ENCODE measurements at places on chromosomes 5 and 9.

DNA sequence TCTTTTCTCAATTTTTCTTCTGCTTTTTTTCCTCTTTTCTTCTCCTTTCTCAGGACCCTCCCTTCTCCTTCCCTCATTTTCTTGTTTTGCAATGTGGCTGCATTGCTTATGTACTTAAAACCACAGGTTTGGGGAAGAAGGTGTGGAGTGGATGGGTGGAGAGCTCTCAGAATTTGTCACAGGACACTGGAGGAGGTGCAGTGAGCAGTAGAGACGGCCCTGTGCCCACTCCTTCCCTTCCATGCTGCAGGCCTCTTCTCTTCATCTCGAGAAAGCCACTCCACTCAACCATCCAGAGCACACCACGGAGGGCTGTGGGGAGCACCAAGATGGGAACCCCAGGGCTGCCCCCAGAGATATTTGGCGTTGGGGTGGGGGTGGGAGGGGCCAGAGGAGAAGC, 92.3 kb downstream of the FSTL4 start:
- DNase-seq: no peak

GRCh38 chr9:133165452-133165730, 1.7 kb upstream of the GBGT1 start:
- no peak for DNase-seq

DNA sequence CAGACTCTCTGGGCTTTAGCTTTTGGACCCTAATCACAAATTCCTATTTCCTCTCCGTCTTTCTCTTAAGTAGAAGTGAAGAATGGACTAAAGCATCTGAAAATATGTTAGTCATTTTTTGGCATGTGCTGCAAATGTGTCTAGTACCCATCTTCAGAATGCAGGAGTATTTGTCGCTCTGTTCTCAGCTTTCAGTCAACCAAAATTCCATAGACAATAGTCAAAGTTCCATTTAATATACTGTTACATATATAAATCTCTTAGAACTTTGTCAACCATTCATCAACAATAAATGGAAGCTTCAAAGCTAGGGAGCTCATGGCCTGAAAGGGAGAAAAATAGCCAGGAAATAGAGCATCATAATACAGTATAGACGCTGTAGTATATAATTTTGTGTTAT, 509.4 kb downstream of the BNC2 start:
- no peak for DNase-seq

GRCh38 chr9:85978496-85978895, 37.5 kb downstream of the NAA35 start:
- DNase-seq: no peak

- no peak for DNase-seq
Observed at GRCh38 chr5:18778225-18778624, 1144.0 kb downstream of the TAF11L14 start.

GRCh38 chr5:11928909-11929308, 24.7 kb upstream of the CTNND2 start:
- no peak for DNase-seq

DNA sequence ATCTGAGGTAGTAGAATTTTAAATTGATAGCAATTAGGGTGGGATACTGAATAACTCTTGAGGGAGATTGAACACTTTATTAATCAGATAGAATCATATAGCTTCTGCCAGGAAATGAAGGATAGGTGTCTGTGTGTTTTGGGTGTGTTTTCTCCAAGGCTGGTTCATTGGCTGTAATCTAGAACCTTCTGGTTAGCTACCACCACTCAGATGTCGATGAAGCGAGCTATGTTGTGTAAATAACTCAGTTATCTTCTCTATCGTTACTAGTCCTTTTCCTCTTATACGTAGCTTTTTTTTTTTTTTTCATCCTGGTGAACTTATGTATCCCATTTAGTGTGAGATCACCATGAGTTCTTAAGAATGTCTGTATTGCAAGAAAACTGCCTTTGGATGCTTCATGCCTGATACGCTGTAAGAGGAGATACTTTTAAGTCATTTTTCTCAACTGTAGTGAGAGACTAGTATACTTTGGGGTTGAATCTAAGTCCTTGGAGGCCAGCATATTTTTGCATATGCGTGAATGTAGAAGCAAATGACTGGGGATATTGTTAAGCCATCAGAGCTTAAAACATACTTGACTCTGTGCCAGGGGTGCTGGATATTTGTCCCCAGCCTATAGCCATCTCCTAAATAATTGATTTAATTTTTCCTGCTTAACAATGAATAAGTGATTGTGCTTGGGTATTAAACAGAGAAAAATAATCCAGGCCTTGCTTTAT, 2.1 kb downstream of the TNFAIP8 start:
- DNase-seq: no peak

- no peak for DNase-seq
Observed at GRCh38 chr9:133359399-133360175, 3.2 kb downstream of the SURF2 start.

GRCh38 chr9:113350937-113351336, 1.6 kb downstream of the BSPRY start:
- no peak for DNase-seq

- DNase-seq: no peak
Observed at GRCh38 chr9:76905791-76906646, at the start of gene PRUNE2. Gene PRUNE2, minus strand, starts transcription at chr9:76906114. Its CDS starts 151 bp downstream, at chr9:76905963.

- DNase-seq: no peak
Observed at GRCh38 chr9:105291422-105291859, 47.0 kb downstream of the SLC44A1 start.

- no peak for DNase-seq
Observed at GRCh38 chr5:68730220-68730978, 363.4 kb upstream of the SLC30A5 start.

GRCh38 chr5:10624206-10624605, 60.3 kb downstream of the ANKRD33B start:
- no peak for DNase-seq

DNA sequence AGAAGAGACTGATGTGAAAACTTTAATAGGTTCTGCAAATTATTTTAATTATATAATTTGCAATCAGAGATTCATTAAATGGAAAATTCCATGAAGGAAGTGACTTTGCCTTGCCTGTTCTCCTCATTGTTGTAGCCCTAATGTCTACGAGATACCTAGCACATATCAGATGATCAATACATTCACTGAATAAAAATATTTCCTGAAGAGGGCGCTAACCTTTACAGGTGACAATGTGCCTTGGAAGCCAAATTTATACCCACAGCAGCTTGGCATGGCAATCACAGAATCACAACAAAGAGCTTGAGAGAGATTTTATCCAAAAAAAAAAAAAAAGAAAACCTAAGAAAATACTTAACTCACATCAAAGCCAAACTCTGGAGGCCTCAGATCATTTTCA, 17.4 kb downstream of the HAUS6 start:
- DNase-seq: no peak

DNA sequence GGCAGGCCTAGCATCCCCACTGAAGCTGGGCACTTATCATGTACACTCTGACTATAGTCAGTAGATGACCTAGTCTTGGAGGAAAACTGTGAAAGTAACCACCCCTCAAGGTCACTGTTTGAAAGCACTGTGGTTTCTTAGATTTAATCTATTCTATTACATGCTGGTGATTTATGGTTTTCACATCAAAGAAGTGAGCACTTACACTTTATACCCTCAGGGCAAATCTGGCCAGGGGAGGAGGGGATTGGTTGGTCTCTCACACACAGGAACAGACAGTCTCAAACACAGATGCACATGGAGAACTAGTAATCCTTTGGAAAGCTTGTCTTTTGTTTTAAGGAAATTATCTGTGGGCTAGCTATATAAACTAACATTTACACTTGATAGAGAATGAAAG, 17.9 kb upstream of the SPIN1 start:
- no peak for DNase-seq

DNA sequence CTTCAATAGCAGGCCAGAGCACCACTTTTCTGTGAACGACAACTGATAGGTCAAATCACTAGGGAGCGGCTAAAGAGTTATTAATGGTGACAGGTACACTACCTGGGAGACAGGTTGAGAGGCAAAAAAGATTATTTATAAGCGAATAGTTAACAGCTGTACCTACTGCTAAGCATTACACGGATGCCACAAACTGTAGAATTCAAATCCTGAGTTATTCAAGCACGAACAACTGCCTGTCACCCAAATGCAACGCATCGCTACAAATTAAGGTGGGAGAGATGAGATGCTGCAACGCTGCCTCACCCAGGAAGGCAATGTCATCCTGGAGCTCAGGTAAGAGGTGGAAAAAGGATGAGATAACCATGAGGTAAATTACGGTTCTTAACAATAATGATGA, 342.9 kb downstream of the BNC2 start:
- DNase-seq: no peak

GRCh38 chr5:88761269-88761850, 121.6 kb downstream of the MEF2C start:
- no peak for DNase-seq

DNA sequence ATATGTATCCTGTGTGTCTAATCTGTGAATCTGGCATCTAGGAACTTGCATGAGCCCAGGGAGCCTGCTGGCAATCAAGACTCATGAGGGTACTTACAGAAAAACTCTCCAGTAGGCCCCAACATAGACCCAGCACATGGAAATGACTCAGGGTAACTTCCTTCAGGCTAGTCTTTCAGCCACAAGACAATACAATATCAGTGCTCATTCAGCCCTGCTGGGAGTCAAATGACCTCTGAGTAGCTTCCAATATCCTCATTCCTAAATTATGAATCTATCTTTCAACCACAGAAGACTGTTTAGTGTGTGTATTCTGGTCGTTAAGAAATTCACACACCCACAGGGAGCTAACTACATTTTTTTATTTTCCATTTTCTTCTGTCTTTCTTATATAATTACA, 1273.0 kb downstream of the EFNA5 start:
- no peak for DNase-seq

GRCh38 chr5:135317286-135317685, 81.7 kb downstream of the MACROH2A1 start:
- no peak for DNase-seq

- no peak for DNase-seq
Observed at GRCh38 chr5:69138766-69139165, 28.2 kb upstream of the CCNB1 start.

GRCh38 chr5:16450163-16450562, 15.4 kb downstream of the ZNF622 start:
- DNase-seq: no peak

- DNase-seq: no peak
Observed at GRCh38 chr5:174400461-174400860, 323.9 kb upstream of the MSX2 start.

DNA sequence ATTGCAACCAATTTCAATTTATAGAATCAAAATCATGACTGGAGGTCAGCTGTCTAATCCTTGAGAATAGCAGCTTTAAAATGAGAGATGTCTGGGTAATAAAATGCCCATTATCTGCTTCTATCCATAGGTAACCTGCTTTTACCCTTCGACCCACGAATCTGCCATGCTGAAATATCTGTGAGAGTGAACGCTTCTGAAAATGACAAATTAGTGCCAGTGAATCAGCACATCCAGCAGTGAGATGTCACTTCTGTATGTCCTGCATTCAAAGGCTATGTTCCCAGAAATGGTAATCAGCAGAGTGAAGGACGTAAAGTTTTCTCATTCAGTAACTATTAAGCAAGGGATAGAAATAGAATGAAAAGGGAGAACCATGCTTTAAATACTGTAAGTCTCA, 532.4 kb upstream of the ITGA1 start:
- no peak for DNase-seq

DNA sequence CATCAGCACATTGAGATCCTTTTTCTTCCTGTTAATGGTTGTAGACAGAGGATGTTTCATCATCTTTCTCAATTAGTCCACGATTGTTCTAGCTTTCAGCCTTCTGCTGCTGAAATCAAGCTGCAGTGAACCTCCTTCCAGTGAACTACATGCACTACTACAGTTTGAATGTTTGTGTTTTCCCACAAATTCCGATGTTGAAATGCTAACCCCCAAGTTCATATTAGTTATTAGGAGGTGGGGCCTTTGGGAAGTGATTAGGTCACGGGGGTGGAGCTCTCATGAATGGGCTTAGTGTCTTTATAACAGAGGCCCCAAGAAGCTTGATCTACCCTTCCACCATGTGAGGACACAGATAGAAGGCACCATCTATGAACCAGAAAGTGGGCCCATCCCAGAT, 32.9 kb downstream of the NSG2 start:
- DNase-seq: no peak

- no peak for DNase-seq
Observed at GRCh38 chr5:53397141-53397757, 83.2 kb upstream of the FST start.

GRCh38 chr5:36948041-36948440, 71.5 kb downstream of the NIPBL start:
- no peak for DNase-seq

DNA sequence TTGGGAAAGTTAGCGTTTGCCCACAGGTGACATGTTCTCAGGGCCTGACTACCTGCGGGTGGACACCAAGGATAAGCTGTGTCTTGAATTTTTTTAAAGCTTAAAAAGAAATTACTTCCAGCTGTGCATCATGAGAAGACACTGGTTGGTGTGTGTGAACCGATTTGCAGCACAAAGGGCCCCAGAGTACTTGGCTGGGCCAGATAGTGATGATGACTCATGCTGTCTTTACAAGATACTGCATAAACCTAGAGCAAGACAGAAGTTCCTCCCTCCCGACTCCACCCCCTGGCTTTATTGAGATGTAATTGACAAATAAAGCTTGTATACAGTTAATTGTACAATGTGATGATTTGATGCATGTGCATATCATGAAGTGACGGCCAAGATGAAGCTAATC, 212.8 kb downstream of the NXNL2 start:
- no peak for DNase-seq

DNA sequence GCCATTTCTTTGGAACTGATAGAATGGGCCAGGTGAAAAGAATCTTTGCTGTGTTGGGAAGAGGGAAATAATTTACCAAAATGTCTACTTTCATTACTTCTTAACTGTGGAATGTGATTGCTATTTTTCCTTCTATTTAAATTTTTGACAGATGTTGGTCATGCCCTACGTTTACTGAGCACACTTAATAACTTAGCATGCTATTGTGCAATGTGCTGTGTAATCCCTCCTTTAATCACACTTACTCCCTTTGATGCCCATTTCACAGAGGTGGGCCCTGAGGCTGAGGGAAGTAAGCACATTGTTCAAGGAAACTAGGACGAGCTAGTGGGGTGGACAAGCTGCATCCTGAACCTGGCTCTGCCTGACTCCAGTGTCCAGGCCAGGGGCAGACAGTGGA, 47.8 kb upstream of the INSYN2B start:
- no peak for DNase-seq

GRCh38 chr9:104907278-104907951, 20.5 kb downstream of the ABCA1 start:
- DNase-seq: no peak

GRCh38 chr5:22896152-22896551, 43.0 kb upstream of the CDH12 start:
- DNase-seq: no peak

GRCh38 chr9:109468927-109469326, 29.2 kb downstream of the PTPN3 start:
- DNase-seq: no peak

- no peak for DNase-seq
Observed at GRCh38 chr5:89520771-89521170, 637.8 kb upstream of the MEF2C start.

- no peak for DNase-seq
Observed at GRCh38 chr9:104073770-104074133, 20.4 kb upstream of the SMC2 start.

- no peak for DNase-seq
Observed at GRCh38 chr5:96141749-96142148, 180.1 kb upstream of the ELL2 start.

GRCh38 chr9:114909661-114910060, 20.7 kb downstream of the TNFSF8 start:
- DNase-seq: no peak

- DNase-seq: peak; percentile 97
Observed at GRCh38 chr9:107282759-107283622, at the start of gene RAD23B. Gene RAD23B, plus strand, starts transcription at chr9:107283279. Its CDS starts 351 bp downstream, at chr9:107283630.

All from activated CD4-positive, CD25-positive, alpha-beta regulatory T cell (primary cell).